ENCODE measurements at places on chromosomes 7 and 10.

DNA sequence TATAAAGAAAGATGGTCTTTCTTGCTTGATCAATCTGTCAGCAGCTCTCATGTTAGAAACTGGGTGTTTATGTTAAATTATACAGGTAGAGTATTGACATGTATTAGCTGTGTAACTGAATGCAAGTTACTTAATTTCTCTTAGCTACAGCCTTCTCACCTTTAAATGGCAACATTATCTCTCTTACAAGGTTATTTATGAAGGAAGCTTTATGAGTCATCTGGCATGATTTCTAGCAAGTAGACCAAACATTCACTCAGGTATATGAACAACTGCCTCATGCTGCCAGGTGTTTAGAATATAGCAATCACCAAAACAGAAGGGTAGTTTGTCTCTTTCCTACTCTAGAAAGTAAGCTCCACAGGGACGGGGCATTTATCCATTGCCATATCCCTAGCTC lies 8.5 kb downstream of the ARL4A start:
- DNase-seq = no peak

DNA sequence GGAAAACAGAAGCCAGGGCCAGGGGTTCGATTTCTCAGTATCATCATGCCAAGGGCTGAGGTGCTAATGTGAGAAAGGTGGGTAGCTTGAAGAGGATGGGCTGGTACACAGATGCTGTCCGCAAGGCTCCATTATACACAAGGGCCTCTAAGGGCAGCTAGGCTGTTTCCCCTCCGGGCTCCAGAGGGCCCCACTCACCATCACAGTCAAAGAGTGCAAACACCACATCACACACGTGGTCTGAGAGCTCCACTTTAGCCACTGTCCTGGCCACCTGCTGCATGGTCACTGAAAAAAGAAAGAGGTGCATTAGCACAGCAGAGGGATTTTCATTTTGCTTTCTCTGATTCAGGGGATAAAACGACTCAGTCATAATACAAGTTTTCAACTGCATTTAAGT lies 20.9 kb upstream of the DNAJB12 start:
- peak; percentile 30 for DNase-seq

- DNase-seq = no peak
These were observed 78.0 kb upstream of the DYNC1I1 start for GRCh38 chr7:95694334-95694733.

DNA sequence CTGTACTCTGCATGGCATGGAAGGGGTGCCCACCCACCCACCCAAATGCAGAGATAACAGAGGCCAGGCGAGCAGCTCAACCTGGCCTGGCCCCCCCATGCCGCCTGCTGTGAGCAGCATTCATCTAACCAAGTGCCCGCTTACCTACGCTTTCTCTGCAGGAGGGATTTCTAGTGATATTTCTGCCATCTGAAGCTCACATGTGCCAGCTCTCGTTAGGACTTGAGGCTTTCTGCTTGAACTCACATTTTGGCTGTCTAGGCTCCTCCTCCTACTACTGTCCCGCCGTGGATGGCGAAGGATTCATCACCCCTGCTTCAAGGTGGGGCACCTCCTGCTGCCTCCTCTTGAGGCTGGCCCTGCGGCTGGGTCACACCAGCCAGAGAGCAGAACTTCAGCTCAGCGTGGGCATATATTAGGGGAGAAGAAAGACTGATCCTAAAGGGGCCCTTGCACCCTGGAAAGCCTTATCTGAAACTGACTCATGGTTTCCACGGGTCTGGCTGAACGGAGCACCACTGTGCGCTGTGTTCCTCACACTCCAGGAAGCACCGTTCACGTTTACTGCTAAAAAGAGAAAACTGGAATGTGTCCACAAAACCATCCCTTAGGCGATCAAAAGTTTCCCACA lies 45.5 kb downstream of the CTBP2 start:
- peak; percentile 68 for DNase-seq

GRCh38 chr10:12768156-12769100 lies 233.1 kb downstream of the CCDC3 start:
- peak; percentile 37 for DNase-seq

Measured in amniotic epithelial cell (primary cell).